Thymus (tissue), 14 donors: ENCODE measurements at places on chromosomes 5 and 9.

- no peak for DNase-seq
- no peaks in the 10 kb centered on the region for H3K36me3 ChIP-seq
- H3K27me3 ChIP-seq: no peaks in the 10 kb centered on the region
- no peak overlapping the region for H3K27ac ChIP-seq
- no peak overlapping the region for H3K4me3 ChIP-seq
- no peaks in the 10 kb centered on the region for H3K4me1 ChIP-seq
Observed at GRCh38 chr9:69951411-69951810, 92.2 kb upstream of the MAMDC2 start.

- H3K4me1 ChIP-seq: no peaks in the 10 kb centered on the region
- no peak for DNase-seq
- no peak overlapping the region for H3K27ac ChIP-seq
- H3K4me3 ChIP-seq: no peak overlapping the region
- no peaks in the 10 kb centered on the region for H3K36me3 ChIP-seq
Observed at GRCh38 chr5:179304466-179304865, 40.8 kb downstream of the ADAMTS2 start.

DNA sequence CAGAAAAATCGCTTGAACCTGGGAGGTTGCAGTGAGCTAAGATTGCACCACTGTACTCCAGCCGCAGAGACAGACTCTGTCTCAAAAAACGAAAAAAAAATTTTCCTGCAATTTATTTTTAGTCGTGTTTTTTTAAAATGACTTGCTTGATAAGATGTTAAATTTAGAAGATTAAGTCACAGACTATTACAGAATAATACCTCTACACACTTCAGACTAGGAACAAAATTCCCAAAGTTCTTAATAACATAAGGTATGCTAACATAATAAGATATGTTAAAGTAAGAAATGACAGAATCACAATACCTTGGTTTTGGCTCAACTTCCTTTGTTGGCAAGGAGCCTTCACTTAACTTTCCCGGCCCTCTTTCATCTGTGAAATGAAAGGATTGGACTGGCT is 59.5 kb upstream of the NPR3 start:
- no peak overlapping the region for H3K27ac ChIP-seq
- no peak overlapping the region for H3K4me3 ChIP-seq
- H3K36me3 ChIP-seq: no peaks in the 10 kb centered on the region
- H3K27me3 ChIP-seq: no peaks in the 10 kb centered on the region
- no peak for DNase-seq

- H3K27ac ChIP-seq: no peak overlapping the region
- no peak for DNase-seq
Observed at GRCh38 chr9:38414040-38414723, 10.1 kb downstream of the IGFBPL1 start.

DNA sequence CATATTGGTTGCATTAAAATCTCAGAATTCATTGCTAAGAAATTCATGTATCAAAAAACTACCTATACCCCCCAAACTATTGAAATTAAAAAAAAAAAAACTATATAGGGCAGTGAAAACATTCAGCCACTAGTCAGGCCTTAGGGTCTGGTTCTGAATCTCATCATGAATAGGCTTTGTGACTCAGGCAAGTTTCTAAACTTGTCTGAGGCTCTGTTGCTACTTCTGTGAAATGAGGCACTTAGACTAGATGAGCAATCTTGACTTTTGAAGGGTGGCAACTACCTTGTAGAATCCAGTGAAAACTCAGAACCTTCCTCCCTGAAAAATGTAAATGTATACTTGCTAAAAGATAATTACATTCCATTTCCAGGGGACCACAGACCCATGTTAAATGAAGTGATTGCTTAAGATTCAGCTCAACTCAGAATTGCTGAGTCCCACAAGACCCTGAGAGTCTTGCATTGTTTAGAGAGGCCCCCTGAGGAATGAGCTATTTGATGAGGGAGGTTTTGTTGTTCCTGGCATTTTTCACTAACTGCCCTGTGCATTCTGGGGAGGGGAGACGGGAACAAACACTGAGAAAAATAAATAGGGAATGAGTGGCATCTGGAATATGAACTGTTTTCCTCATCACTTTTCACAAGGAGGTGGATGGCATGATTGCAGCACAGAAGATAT is 29.5 kb downstream of the RAI14 start:
- H3K27ac ChIP-seq: no peak overlapping the region
- no peaks in the 10 kb centered on the region for H3K27me3 ChIP-seq
- no peak overlapping the region for H3K4me3 ChIP-seq
- H3K4me1 ChIP-seq: no peaks in the 10 kb centered on the region

DNA sequence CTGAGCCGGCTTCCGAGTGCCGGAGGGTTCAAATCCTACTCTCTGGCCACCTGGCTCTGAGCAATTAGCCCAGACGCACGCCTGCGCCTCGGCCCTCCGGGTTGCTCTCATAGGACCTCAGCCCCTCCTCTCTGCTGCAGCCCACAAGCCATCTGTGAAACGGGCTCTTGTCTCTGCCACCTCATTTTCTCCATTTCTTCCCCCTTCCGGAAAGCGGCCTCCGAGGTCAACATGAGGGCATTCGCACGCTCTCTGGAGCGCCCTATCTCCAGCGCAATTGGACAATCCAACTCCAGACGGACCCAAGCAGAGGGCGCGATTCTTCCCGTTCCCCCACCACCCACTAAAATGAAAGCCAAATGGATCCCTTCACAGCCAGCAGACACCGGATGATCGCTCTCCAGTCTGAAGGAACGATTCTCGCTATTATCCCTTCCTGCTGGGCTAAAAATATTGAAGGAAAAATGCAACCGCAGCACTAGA is 41.5 kb downstream of the VAV2 start:
- no peaks in the 10 kb centered on the region for H3K27me3 ChIP-seq
- no peak overlapping the region for H3K4me3 ChIP-seq
- H3K27ac ChIP-seq: no peak overlapping the region
- DNase-seq: no peak
- H3K36me3 ChIP-seq: no peaks in the 10 kb centered on the region

DNA sequence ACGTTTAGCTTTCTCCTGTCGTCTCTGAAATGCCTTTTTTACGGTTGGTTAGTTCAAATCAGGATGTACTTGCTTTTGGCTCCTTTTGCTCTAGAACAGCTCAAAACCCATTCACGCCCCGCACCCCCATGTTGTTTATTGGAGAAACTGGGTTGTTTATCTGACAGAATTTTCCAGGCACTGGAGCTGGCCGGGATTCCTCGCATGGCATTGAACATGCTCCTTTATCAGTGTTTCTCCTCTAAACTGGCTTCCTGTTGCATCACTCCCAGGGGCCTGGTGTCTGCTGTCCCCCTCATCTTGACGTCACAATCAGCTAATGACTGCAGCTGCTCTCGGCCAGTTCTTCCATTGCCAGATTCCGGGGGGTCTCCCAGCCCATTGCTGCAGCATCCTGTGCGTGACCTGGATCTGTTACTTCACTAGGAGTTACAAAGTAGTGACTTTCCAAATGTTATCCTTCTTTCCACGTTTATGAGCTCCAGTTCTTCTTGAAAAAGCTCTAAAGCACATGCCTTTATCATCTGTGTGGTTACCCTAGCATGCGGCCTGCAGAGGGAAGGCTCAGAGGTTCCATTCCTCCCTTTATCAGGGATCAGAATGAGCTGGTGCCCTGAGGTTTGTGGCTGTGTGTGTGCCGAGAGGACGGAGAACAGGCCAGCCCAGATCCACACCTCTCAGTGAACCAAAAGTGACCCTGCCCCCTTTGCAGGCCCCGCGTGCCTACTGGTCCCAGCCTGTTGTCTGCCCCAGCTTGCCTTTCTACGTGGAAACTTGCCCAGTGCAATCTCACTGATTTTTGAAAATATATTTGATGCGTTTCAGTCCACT is 27.5 kb downstream of the FAM163B start:
- peaks cover 55% of the 10 kb centered on the region for H3K4me1 ChIP-seq
- no peaks in the 10 kb centered on the region for H3K36me3 ChIP-seq
- H3K27me3 ChIP-seq: peaks cover 53% of the 10 kb centered on the region
- H3K4me3 ChIP-seq: no peak overlapping the region

- no peaks in the 10 kb centered on the region for H3K4me1 ChIP-seq
- H3K4me3 ChIP-seq: no peak overlapping the region
- no peaks in the 10 kb centered on the region for H3K27me3 ChIP-seq
- H3K36me3 ChIP-seq: no peaks in the 10 kb centered on the region
- no peak for DNase-seq
- H3K27ac ChIP-seq: no peak overlapping the region
Observed at GRCh38 chr9:17926246-17926645, 347.4 kb downstream of the SH3GL2 start.

GRCh38 chr9:132894346-132894745 is 15.6 kb downstream of the SPACA9 start:
- peaks cover 54% of the 10 kb centered on the region for H3K36me3 ChIP-seq
- no peak overlapping the region for H3K4me3 ChIP-seq
- no peaks in the 10 kb centered on the region for H3K27me3 ChIP-seq
- H3K27ac ChIP-seq: no peak overlapping the region
- peaks cover under 1% of the 10 kb centered on the region for H3K4me1 ChIP-seq

DNA sequence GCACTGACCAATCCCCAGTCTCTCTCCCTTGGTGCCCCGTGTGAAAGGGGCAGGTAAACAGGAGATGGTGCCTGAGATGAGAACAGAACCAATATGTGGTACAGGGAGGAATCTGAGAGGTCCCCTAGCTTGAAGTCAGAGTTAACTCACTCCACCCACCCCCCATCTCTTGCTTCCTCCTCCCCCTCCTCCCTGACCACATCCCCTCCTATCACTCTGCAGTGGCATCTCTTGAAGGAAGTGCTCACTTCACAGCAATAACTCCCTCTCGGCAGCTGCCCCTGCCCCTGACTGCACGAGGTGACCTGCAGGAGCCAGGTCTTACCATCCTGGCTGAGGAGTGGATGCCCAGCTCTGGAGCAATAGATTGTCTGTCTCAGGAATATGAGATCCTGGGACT is 224.0 kb downstream of the GAS1 start:
- no peaks in the 10 kb centered on the region for H3K27me3 ChIP-seq
- H3K4me1 ChIP-seq: no peaks in the 10 kb centered on the region
- DNase-seq: peak; percentile 32
- no peaks in the 10 kb centered on the region for H3K36me3 ChIP-seq
- no peak overlapping the region for H3K4me3 ChIP-seq
- no peak overlapping the region for H3K27ac ChIP-seq

DNA sequence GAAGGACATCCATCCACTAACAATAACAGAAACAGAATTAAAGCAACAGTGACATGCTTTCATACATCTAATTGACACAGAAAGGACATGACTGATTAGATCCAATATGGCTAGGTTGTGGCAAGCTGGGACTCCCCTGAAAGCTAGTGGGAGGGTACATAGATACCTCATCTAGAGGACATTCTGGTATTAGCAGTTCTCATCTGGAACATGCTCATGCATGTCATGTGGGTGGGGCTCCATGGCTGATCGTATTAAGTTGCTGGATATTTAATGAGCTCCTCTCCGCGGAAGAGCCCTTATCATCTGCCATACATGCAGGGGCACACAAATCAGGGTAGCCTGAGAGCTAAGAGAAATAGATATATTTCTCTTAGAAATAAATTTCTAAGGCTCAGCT is 358.9 kb downstream of the ICE1 start:
- no peaks in the 10 kb centered on the region for H3K36me3 ChIP-seq
- H3K27me3 ChIP-seq: no peaks in the 10 kb centered on the region
- H3K4me3 ChIP-seq: no peak overlapping the region
- H3K27ac ChIP-seq: no peak overlapping the region

GRCh38 chr5:165360366-165360765 is 1854.9 kb downstream of the MAT2B start:
- no peak overlapping the region for H3K27ac ChIP-seq
- no peak overlapping the region for H3K4me3 ChIP-seq
- H3K27me3 ChIP-seq: no peaks in the 10 kb centered on the region

DNA sequence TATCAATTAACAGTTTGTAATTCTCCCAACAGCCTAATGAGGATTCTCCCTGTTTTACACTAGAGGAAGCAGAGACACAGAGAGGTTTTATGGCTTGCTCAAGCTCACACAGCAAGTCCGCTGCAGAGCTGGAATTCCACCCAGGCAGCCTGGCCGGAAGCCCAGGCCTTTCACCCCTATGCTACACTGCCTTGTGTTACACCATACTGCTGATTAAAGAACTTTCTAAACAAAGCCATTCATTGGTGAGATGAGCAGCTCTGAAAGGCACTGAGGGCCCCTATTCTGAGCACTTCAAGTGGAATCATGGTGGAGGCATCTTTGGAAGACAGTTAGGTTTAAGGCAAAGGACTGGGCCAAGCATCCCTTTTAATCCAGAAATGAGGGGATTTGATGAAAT is 14.7 kb upstream of the LARP1 start:
- no peak for DNase-seq
- H3K4me3 ChIP-seq: no peak overlapping the region
- no peaks in the 10 kb centered on the region for H3K4me1 ChIP-seq
- no peak overlapping the region for H3K27ac ChIP-seq

GRCh38 chr9:27065288-27065687 is 43.7 kb upstream of the TEK start:
- H3K36me3 ChIP-seq: no peaks in the 10 kb centered on the region
- H3K27me3 ChIP-seq: no peaks in the 10 kb centered on the region
- H3K27ac ChIP-seq: no peak overlapping the region
- no peak for DNase-seq
- no peaks in the 10 kb centered on the region for H3K4me1 ChIP-seq
- no peak overlapping the region for H3K4me3 ChIP-seq

DNA sequence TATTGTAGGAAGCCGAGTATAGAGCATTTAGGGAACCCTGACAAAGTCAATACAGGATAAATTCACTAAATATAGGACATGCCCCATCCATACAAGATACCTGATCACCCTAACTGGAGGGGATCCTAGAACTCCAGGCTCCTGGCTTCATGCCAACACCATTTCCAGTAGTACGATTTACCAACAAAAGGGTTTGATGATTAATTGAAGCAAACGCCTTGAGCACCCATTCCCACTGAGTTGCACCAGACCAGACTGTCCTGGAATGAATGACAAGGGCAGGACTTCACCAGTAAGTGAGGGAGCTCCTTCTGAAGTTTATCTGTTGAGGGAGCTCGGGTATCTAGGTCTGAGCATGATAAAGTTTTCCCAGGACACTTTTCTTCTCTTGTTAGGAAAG is 327.2 kb upstream of the MSX2 start:
- no peaks in the 10 kb centered on the region for H3K4me1 ChIP-seq
- no peak overlapping the region for H3K27ac ChIP-seq
- H3K36me3 ChIP-seq: no peaks in the 10 kb centered on the region
